GM23338 (cell line): ENCODE measurements at places on chromosomes 7 and 10. TPM values are rescaled to one million over a fixed set of nuclear protein-coding genes. Genes with fewer than 3 reads are reported as not detected.
A peak's percentile ranks its signal among the peaks of the same experiment; 100 is the strongest.

DNA sequence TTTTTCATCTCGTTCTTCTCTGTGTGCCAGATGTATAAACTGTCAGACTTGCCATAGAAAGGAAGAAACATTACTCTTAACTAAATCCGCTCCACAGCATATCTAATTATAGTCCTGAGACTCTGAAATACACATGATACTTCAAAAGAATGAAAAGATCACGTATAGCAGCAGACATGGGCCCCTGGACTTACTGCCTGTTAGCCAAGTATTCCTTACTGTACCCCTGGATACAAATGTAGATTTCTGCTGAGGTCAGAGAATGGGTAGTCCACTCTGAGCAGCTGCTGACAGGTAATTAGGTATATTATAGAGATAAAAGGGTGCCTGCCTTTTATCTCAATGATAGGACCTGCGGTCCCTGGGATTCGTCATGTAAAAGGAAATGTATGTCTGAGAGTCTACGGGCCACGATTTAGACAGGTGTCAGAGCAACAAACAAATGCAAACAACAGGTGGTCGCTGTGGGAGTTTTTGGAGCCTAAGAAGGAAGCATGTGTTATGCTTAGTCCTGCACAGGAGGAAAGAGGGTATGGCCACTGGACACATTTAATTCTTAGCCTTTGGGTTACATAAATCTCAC is 69.4 kb downstream of the VOPP1 start:
- H3K27me3 ChIP-seq, result no peaks in the 10 kb centered on the region
- DNase-seq, result no peak
- H3K4me1 ChIP-seq, result no peaks in the 10 kb centered on the region; the same call in 1 of the 2 replicates
- no peak overlapping the region for H3K4me3 ChIP-seq

DNA sequence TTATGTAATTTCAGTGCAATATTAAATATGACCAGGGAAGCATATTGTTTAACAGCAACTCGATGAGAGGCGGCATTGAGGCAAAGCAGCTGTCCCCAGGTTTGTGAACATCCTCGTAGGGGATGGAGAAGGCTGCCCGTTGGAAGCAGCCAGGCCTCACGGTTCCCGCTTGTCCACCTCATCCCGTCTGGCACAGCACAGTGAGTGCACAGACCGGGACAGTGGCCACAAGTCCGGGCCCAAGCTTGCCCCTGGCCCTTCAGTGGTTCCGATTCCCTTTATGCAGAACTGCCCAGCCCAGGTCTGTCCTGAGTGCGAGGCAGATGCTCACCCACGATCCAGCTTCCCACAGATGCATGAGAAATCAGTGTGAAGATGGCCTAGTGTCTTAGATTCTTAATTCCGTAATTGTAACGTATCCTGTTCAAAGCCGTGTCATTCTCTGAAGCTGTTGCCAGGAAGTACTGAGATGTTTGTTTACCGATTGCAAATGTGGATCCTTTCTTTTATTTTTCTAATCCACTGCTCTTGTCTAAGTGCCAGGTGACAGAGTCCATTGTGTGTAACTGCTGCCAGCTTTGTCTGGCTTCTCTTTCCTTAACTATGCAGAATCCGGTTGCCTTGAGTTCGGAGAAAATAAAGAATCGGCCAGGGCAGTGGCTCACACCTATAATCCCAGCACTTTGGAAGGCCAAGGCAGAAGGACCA is 35.5 kb downstream of the PFKP start:
- no peaks in the 10 kb centered on the region for H3K4me1 ChIP-seq
- H3K4me3 ChIP-seq, result no peak overlapping the region
- H3K36me3 ChIP-seq, result peaks cover 14% of the 10 kb centered on the region; the same call in 1 of the 2 replicates
- DNase-seq, result no peak
- no peaks in the 10 kb centered on the region for H3K27me3 ChIP-seq
- H3K27ac ChIP-seq, result peak overlapping the region; percentile 90; the same call in 1 of the 2 replicates

GRCh38 chr10:69498711-69499471 is 47.6 kb downstream of the TSPAN15 start:
- no peak for DNase-seq
- no peak overlapping the region for H3K4me3 ChIP-seq
- H3K4me1 ChIP-seq, result no peaks in the 10 kb centered on the region

DNA sequence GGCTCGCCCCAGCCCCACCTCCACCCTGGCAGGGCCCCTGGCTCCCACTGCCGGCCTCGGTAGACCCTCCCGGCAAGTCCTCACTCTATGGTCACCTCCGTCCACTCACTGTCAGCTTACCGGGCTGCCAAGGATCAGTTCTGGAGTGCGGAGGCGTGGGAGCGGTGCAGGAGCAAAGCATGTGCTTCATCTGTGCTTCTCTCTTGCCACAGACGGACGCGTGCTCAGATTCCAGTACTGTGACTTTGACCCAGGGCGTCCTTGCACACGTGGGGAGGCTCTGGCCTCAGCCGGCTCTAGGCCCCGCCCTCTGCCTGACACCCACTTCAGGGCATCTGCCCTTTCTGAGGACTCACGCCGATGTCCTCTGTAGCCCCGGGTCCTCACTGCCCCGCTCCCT is 547.5 kb upstream of the FOXK1 start:
- no peak for DNase-seq
- H3K27ac ChIP-seq, result no peak overlapping the region
- H3K27me3 ChIP-seq, result no peaks in the 10 kb centered on the region
- H3K4me3 ChIP-seq, result no peak overlapping the region

DNA sequence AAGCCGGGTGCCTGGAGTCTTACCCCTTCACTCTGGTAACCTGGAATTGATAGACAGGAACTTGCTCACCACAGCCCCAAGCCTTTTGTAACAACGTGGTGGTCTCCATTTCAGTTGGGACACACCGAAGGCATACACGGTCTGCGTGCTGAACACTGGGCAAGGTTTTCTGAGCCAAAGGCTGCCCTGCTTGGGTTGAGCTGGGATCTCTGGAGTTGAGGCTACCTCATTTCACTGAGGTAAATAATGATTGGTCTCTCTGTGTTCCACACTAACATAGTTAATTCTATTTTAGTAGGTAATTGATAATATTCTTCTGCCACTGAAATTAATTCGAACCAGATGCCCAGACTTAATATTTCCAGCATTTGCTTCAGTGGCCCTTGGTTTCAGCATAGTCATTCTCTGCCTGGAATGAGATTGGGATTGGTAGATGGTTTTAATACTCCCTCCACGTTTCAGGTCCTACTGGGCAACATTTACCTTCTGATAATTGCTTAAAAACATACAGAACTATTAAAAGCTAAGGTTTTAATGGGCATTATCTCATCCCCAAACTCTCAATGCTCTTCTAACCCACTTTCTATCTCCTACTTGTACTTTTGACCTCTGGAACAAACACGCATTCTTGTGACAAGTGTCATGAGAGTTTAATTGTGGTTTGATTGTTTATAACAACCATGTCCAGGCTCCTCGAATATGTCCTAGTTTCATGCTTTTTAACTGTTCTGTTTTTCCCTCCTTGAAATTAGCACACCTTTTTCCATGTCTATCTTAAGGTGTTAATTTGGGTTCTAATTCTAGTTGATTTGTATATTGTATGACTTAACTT is 202.3 kb upstream of the KLF6 start:
- no peak for DNase-seq
- no peaks in the 10 kb centered on the region for H3K27me3 ChIP-seq
- H3K36me3 ChIP-seq, result peaks cover 4% of the 10 kb centered on the region; the same call in 1 of the 2 replicates
- H3K4me3 ChIP-seq, result no peak overlapping the region
- no peaks in the 10 kb centered on the region for H3K4me1 ChIP-seq

DNA sequence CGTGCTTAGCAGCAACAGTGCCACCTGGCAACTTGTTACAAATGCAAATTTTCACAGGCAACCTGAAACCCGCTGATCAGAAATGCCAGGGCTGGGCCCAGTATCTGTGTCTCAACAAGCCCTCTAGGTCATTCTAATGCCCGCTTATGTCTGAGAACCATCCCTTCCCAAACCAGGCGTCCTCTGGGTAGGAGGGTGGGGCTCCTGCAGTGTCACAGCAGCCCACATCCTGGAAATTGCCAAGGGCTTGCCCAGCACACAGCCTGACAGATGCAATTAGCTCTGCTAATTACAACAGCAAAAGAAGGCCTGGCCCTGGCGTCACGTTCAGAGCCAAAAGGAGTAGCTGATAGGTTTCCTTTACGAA is 15.9 kb downstream of the ITPRIP start:
- peak overlapping the region; percentile 86; the same call in 1 of the 2 replicates for H3K27ac ChIP-seq
- H3K27me3 ChIP-seq, result no peaks in the 10 kb centered on the region
- H3K4me3 ChIP-seq, result peak overlapping the region; percentile 26; the same call in 1 of the 2 replicates
- no peak for DNase-seq
- peaks cover 59% of the 10 kb centered on the region for H3K4me1 ChIP-seq
- no peaks in the 10 kb centered on the region for H3K36me3 ChIP-seq

DNA sequence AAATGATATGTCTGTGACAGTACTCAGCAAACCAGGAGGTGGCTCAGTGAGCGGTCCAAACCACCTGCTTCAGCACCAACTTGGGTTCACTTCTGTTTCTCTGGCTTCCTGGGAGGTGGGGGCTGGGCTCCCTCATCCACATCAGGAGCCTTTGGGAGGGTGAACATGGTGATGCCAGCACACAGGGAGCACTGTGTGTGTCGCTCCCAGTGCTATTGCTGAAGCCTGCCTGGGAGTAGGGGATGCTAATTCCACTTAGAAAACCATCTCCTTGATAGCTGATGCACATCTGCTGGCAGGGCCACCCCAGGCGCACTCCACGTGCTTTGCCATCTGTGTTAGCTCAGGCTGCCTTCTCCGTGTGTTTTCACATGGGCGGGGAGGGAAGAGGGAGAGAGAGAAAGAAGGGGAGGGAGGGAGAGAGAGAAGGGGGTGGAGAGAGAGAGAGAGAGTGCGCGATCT is 58.0 kb downstream of the RAMP3 start:
- DNase-seq, result no peak
- H3K36me3 ChIP-seq, result no peaks in the 10 kb centered on the region
- no peak overlapping the region for H3K4me3 ChIP-seq
- H3K4me1 ChIP-seq, result peaks cover 3% of the 10 kb centered on the region
- H3K27me3 ChIP-seq, result no peaks in the 10 kb centered on the region
- no peak overlapping the region for H3K27ac ChIP-seq

DNA sequence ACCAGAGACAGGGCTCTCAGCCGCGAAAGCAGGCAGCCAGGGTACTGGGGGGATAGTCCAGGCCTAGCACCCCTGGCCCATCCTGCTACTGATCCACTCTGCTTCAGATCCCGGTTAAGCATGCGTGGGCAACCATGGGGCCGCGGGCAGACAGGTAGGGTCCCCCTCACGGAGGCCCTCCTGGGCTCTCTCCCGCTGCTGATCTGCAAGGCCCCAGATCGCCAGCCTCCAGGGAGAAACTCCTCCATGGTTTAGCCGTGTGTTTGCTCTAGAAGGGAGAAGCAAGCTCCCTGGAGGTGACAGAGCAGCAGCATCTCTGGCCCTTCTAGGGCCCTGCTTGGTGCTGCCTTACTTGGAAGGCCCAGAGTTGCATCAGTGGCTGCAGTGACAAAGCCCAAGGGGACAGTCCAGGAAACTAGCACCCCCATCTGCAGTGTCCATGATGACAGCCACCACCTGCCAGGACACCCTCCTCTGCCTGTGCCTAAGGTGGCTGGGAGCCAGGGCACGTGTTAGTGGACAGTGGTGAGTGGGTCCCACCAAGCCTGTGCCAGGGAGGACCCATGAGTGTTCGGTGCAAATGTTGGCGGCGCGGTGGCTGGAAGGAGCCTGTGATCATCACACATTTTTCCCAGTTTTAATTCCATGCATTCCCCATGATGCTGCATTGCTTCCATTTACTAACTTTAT is 29.2 kb downstream of the CALML5 start:
- peaks cover 20% of the 10 kb centered on the region for H3K4me1 ChIP-seq
- H3K27ac ChIP-seq, result no peak overlapping the region
- DNase-seq, result no peak
- no peak overlapping the region for H3K4me3 ChIP-seq
- H3K27me3 ChIP-seq, result no peaks in the 10 kb centered on the region
- H3K36me3 ChIP-seq, result 0 out of 2 replicates have a peak, but pooled peaks cover 3% of the 10 kb centered on the region

DNA sequence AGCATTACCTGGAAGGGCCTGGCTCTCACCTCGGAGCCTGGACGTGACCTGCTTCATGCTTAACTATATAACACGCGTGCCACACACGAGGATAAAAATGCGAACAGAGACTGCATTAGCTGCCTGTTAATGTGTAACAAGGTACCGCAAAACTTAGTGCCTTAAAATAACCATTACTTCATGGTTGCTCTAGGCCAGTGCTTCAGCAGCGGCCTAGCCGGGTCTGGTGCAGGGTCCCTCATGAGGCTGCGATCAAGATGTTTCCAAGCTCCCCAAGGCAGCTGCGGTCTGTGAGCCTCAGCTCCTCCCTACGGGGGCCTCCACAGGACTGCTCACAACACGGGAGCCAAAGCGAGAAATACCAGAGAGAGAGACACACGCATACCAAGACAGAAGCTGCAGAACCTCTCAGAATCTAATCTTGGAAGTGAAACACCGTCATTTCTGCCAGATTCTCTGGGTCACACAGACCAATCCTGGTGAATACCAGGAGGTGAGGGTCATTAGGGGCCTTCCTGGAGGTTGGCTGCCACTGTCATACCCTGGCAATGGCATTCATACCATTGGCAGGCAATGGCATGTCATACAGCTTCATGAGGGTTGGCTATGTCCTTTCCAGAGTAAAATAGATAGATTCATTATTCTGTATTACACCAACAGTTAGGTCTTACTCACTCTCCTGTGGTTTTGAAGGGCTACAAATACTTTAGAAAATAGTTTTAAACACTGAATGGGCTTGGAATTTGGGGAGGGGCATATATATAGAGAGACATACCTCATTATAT is 94.5 kb downstream of the HIPK2 start:
- H3K4me3 ChIP-seq, result no peak overlapping the region
- peaks cover 14% of the 10 kb centered on the region; the same call in 1 of the 2 replicates for H3K4me1 ChIP-seq
- H3K27ac ChIP-seq, result no peak overlapping the region
- DNase-seq, result no peak

DNA sequence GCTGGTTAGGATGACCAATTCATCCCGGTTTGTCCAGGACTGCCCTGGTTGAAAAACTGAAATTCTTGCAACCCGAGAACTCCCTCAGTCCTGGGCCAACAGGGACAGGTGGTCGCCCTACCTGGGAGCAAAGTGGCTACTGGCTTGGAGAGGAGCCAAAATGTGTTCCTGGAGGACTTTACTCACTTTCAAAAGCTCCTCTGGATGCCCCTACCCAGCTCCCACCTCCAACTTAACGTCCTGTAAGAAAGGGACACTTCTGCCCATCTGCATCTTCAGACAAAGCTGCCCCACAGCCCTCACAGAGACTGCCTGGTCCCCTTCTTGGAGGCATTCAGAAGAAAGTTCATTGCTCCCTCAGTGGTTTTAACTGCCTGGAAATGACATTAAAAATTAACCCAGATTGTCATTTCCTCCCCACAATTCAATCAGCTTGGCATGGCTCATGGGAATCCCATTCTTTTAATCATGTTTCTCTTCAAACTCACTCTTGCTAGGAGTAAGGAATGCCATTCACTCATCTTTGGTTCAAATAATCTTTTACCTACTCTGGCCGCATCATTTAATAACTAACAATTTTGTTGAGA is 24.0 kb upstream of the HSPA12A start:
- no peak overlapping the region for H3K4me3 ChIP-seq
- no peak for DNase-seq
- H3K27ac ChIP-seq, result no peak overlapping the region
- H3K27me3 ChIP-seq, result no peaks in the 10 kb centered on the region

GRCh38 chr7:105268056-105268455 is 120.7 kb downstream of the SRPK2 start:
- no peak overlapping the region for H3K27ac ChIP-seq
- H3K4me1 ChIP-seq, result peaks cover 13% of the 10 kb centered on the region; the same call in 1 of the 2 replicates
- no peaks in the 10 kb centered on the region for H3K36me3 ChIP-seq
- no peak overlapping the region for H3K4me3 ChIP-seq
- no peak for DNase-seq
- H3K27me3 ChIP-seq, result no peaks in the 10 kb centered on the region

GRCh38 chr10:52313256-52313932 is 687 bp upstream of the DKK1 start:
- no peaks in the 10 kb centered on the region for H3K36me3 ChIP-seq
- peak overlapping the region; percentile 65 for H3K4me3 ChIP-seq
- H3K27me3 ChIP-seq, result peaks cover 97% of the 10 kb centered on the region
- peak; percentile 69 for DNase-seq
- H3K4me1 ChIP-seq, result peaks cover 8% of the 10 kb centered on the region; the same call in 1 of the 2 replicates

LLCFC1 gene
- not detected in 2 replicates for total RNA-seq

CRHR2 gene
- 0.14 and 0.23 TPM in 2 replicates for total RNA-seq
